ENCODE measurements at places on chromosomes 4 and X.

DNA sequence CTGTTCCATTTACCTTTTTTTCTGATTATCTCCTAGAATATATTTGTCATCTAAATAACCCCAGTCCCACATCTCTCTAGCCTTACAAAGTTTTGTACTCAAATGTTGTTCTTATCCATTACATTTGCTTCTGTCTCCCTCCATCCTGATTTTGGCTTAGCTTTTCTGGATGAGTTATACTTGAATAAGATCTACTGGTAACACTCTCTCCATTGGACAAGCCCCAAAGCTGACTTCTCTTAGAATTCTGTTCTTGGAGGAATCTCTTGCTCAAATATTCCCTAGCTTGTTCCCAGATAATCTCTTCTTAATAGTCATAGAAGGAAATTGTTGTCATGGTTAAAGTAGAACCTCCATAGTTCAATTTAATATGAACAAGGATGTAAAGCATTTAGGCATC is 115.5 kb upstream of the HS3ST1 start:
- no peak for DNase-seq

GRCh38 chr4:184460499-184461285 is 13.7 kb downstream of the IRF2 start:
- no peak for DNase-seq

DNA sequence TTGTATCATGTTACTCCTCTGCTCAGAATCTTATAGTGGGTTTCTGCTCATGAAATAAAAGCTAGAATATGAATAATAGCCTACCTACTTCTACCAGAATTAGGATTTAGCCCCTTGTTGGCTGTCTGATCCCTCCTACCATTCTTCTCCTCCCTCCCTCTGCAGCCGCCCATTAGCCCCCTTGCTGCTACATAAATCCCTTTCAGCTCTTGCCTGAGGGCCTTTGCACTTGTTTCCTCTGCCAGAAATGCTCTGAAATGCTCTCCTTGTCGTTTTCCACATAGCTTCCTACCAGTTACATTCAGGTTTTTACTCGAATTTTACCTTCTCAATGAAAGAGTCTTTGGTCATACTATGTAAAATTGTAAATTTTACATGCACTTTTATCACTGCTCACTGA is 159.2 kb downstream of the ADGRL3 start:
- DNase-seq: no peak

DNA sequence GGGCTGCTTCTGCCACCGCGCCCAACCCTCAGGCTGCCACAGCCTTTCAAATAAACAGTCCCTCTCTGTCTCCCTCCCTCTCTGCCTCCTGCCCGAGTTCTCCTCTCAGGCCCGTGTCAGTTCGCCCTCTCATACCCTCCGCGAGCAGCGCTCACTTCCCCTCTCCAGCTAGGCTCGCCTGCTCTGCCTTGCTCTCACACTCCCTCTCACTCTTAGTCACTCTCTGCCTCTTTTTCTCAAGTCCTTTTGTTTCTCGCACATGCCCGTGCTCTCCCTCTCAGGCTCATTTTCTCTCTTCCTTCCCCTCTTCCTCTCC is 3.2 kb downstream of the EFNB1 start:
- no peak for DNase-seq

DNA sequence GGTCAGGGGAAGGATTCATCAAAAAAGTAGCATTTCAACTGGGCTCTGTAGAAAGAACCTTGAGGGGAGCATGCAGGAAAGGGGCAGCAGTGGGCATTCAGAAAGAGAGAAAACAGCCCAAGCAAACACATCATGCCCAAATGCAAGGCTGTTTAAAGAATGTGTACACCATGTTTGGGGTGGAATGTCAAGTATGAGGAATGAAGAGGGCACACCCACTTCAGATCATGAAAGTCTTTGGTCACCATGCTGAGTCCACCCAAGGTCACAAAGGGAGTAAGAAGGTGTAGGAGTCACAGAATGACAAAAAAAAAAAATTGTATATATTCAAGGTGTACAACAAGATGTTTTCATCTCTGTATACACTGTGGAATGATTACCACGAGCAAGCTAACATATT is 9.4 kb downstream of the S100G start:
- no peak for DNase-seq

DNA sequence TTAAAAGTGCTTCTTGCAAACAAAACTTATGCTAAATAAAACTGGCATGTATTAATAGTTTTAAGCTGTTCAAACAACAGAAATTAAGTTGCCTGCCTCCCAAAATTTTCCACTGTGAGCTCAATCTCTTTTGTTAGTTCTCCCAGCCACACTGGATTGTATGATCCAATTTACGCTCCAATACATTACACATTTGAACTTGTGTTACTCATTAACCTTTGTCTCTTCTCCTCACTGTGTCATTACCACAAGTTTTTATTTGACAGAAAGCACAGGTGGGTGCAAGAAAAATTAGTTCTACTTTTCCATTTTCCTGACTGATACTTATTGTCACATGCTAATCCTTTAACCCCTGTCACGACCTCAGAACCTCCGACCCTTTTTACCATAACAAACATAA is 55.5 kb downstream of the SHISA3 start:
- no peak for DNase-seq

DNA sequence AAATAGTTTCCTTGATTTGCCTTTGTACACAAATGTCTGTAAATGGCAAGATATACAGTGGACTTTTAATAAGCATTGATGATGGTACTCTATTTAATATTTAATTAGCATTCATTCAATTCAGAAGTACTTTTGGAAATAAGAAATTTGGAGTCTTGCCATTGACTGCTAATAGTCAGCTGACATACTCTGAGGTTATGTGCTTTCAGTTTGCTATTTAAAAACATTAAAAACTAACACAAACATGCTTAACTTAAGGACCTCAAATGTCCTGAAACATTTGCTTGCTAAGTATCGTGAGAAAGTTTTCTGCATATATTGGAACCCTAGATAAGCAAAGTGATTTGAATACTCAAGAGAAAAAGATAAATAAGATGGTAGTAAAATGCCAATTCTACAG is 64.6 kb downstream of the REELD1 start:
- no peak for DNase-seq

DNA sequence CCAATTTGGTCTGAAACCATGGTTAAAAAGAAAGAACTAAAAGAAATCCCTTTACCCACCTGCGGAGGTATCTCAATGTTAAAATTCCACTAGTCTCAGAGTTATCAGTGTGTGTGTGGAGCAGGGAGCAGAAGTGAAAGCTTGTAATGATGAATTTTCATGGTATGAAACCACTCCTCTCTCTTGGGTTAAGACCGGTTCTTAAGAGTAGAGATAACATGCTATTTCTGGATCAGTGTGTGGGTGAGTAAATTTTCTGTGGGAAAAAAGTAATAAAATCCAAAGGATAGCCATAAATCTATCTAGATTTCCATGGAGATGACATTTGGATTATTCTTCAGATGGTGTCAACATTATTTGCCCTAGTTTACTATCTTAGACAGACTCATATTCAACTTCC is 3.2 kb downstream of the FGF13 start:
- DNase-seq: no peak

DNA sequence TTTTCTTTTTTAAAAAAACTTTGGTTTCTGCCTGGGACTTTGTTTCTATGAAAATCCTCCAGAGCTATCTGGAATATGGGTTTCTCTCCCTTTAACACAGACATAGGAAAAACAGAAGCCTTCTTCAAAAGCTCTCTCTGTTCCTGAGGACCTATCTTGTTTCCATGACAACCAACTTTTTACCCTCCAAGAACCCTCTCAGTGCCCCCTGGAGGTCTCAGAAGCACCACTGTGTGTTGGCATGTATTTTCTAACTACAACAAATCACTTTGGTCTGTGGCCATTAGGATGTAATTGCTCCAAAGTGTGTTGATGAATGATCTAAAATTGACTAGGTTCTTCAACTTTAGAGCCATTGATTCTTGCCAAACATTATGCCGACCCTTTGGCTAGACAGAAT is 1331.6 kb downstream of the ADGRL3 start:
- no peak for DNase-seq

- DNase-seq: peak; percentile 44
Measured at GRCh38 chr4:7462509-7462971, 27.8 kb upstream of the PSAPL1 start.

Measured in NCI-H1694 (cell line).